ENCODE measurements at places on chromosomes 6 and 20. TPM values are rescaled to one million over a fixed set of nuclear protein-coding genes. Genes with fewer than 3 reads are reported as not detected.

DSP gene
- total RNA-seq, result 6.9 TPM

FOXF2 gene
- 1.2 TPM for total RNA-seq

PDYN gene
- 16.3 TPM for total RNA-seq

PRL gene
- not detected for total RNA-seq

OR2H2 gene
- total RNA-seq, result not detected

PRR18 gene
- total RNA-seq, result under 0.01 TPM

VSTM2L gene
- 201 TPM for total RNA-seq

HLA-DQB2 gene
- total RNA-seq, result not detected

ARFRP1 gene
- total RNA-seq, result 18.3 TPM

NKAIN4 gene
- 14.7 TPM for total RNA-seq

PRDM1 gene
- total RNA-seq, result 1.6 TPM

SYCP2L gene
- total RNA-seq, result 5.7 TPM

CBLN4 gene
- 7.7 TPM for total RNA-seq

PI16 gene
- total RNA-seq, result under 0.01 TPM

SLC17A3 gene
- not detected for total RNA-seq

ZSCAN23 gene
- 11.0 TPM for total RNA-seq

AVP gene
- total RNA-seq, result not detected

KIAA1586 gene
- total RNA-seq, result 116 TPM

ZDHHC14 gene
- total RNA-seq, result 9.0 TPM

MYLK2 gene
- total RNA-seq, result 0.82 TPM

RGS17 gene
- 112 TPM for total RNA-seq

RNF114 gene
- total RNA-seq, result 31.0 TPM

BNIP5 gene
- total RNA-seq, result under 0.01 TPM

SEMG1 gene
- not detected for total RNA-seq

SLC17A2 gene
- not detected for total RNA-seq

ARMC12 gene
- 0.82 TPM for total RNA-seq

YIPF3 gene
- total RNA-seq, result 68.5 TPM

EFCAB8 gene
- total RNA-seq, result not detected

PEX7 gene
- 6.1 TPM for total RNA-seq

AFG1L gene
- total RNA-seq, result 10.2 TPM

PGC gene
- under 0.01 TPM for total RNA-seq

PDE7B gene
- 16.3 TPM for total RNA-seq

PAK5 gene
- total RNA-seq, result 33.0 TPM

LIN28B gene
- total RNA-seq, result 0.41 TPM

SLC13A3 gene
- 10.2 TPM for total RNA-seq

CNR1 gene
- 342 TPM for total RNA-seq

Data from frontal cortex (tissue), 4 donors.